ENCODE measurements at places on chromosomes 5 and 9.

GRCh38 chr9:128335161-128335560 lies 5.2 kb upstream of the SLC27A4 start:
- no peak for DNase-seq

DNA sequence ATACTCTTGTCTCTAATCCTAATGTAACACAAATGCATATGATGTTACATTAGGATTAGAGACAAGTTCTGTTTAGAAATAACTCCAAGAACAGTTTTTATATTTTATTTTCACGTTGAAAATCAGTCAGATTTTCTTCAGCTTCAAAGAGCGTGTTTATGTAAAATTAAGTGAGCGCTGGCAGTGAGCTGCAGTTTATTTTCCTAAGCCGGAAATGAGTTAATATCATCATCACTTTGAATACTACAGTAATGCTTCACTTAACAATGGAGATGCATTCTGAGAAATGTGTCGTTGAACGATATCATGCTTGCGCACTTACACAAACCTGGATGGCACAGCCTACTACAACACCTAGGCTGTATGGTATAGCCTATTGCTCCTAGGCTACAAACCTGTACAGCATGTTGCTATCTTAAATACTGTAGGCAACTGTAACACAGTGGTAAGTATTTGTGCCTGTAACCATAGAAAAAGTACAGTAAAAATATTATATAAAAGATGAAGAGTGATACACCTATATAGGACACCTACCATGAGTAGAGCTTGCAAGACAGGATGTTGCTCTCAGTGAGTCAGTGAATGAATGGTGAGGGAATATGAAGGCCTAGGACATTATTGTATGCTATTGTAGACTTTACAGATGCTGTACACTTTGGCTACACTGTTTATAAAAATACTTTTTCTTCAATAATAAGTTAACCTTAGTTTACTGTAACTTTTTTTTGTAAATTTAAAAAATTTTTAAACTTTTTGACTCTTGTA lies 65.9 kb upstream of the C5orf46 start:
- DNase-seq = no peak

- DNase-seq = no peak
Observed at GRCh38 chr9:88678431-88678830, 143.5 kb downstream of the NXNL2 start.

DNA sequence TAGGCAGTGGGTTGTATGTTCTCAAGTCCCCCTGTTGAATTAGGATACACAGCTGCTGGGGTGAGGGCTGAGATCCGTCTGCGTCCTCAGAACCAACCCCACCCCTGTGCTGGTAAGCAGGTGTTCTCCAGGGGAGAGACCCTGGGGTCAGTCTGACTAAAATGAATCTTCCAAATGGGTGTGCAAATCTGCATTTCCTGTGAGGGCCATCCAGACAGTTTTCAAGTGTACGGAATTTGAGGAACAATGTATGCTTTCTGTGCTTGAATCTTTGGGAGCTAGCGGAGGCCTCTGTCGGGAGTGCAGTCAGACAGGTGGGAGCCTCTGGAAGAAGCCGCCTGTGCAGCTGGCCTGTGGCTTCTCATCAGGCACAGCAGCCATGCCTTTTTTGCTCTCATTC lies 122.9 kb downstream of the MACROH2A1 start:
- no peak for DNase-seq

DNA sequence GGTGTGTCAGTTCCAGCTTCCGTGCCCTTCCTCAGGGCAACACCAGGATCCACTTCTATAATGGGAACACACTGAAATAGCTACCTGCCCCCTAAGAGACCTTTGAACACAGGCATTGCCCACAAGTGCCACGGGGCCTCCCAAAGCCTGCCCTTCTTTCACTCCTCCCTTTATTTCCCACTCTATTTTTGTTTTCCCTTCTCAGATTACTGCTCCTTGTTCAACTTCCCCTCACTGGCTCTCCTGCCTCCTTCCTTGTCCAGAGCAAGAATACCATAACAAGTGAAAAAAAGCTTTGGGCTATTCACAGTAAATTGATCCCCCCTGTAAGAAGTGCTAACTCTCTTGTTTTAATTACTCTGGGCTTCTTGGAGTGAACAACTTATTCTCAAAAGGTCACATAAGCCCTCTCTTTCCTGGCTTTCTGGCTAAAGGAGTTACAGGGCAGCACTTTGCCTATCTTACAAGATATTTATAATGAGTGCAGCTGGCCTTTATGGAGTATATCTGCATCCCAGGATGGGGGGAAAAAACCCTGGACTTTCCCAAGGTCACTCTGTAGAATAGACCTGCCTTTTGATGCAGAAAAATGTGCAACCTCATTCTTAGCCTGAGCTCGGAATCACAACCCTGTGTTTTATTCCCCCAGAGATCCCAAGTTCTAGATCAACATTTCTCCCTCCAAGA lies 11.3 kb downstream of the CTXN3 start:
- DNase-seq = no peak

DNA sequence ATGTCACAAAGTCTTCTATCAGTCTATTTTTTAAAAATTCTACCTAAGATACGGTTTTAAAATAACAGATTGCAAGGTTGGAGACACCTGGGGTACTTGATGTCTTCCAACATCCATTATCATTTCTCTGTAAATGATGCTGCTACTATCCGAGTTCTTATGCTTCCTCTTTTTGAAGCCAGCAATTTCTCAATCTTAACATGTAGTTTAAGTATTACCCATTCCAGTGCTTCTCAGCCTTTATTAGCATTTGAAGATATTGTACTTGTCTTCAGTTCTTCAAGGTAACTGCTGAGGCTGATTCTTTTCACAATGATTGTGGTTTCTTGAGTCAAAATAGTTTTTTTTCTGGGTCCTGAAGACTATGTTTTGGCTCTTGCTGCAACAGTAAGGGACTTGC lies 96.4 kb upstream of the SELENOP start:
- no peak for DNase-seq

DNA sequence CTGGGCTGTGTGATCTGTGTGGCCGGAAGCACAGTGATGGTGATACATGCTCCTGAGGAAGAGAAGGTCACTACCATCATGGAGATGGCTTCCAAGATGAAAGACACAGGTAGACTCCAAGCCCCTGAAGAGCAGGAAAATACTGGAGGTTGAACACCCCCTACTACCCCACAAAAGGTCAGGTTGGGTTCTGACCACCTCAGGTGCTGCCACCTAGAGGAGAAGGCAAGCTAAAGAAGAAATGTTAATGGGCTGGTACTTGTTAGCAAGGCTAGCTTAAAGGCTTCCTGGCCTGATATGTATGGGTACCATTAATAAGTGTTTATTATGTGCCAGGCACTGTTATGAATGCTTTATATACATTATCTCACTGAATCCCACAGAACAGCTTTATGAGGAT lies 11.7 kb downstream of the NIPAL4 start:
- no peak for DNase-seq

DNA sequence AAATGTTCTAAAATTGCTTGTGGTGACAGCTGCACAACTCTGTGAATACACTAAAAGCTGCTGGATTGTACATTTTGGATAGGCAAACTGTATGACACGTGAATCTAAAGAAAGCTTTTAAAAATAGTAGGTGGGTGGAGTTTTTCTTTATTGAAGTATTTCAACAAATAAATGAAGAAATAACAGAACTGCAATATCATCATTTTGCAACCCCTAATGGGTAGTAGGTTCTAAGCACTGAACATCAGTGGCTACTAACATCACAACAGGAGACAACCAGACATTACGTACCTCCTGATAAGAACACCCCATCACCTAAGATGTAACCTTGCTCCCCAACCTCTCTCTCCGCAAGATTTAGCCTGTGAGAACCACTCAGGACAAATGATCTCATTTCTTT lies 38.6 kb downstream of the EPB41L4B start:
- no peak for DNase-seq

DNA sequence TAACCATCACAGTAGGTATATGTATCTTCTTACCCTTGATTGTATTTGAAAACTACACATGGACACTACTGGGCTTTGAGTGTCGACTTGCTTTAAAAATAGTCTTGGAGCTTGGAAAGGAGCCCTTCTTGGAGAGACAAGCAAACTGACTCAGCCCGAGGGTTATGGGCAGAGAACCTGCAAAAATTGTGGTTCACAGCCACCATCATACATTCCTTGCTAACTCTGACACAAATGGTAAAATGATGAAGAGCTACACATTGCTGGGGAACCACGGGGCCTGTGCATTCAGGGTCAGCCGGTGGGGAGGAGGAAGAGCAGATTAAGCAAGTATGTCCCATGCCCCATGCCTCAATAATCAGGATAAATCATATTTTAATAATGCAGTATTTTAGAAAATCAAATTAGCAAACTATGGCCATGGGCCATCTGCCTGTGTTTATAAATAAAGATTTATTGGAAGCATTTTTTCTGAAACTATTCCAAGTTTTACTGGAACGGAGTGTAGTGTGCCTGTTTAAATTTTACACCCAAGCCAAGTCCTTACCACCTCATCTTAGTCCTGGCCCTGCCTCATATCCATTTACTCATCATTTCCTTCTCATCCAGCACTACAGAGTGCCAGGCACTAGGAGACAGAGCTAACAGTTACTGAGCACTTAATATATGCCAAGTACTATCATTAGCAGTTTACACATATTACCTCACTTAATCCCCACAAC lies 195.7 kb downstream of the PALM2AKAP2 start:
- no peak for DNase-seq

DNA sequence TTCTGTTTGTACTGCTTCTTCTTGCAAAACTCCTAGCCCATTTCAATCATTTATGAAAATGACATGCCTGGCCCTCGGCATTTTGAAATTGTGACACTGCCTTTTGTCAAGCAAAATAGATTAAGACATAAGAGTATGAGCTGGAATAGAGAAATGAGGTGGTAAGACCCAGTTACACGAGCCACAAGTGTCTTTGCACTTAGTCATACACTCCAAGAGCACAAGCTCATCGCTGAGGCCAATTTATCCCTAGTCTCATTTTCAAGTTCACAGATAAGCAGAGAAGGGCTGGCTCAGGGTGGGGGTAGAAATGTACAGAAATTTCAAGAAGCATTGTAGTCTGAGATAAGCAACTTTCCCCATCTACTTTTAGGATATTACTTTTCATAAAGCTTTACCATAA lies 40.6 kb upstream of the MAP1B start:
- no peak for DNase-seq

GRCh38 chr9:81384911-81385310 lies 304.4 kb downstream of the TLE1 start:
- DNase-seq = no peak

- DNase-seq = no peak
Observed at GRCh38 chr9:86599561-86599960, 245.4 kb upstream of the TUT7 start.

DNA sequence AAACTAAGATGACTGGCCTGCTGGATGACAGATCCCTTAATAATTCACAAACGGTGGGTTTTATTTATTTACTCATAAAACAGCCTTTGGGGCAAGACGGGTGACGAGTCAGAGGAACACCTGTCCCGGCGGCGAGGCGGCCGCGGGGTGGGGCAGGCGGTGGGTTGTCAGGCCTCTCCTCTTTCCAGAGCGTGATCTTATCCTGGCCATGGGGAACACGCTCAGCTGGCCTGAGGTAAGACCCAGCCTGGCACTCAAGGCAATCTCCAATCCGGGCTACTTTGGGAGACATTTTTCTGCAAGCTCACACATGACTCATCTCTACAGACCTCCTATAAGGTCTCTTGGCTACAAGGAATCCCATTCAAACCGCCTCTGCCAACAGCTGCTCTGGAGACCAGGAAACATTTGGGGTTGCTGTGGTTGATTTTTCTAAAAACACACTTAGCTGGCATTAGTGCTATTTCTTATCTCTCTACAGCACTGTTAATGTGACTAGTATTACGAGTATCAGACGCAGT lies 6.3 kb downstream of the RAPGEF1 start:
- DNase-seq = no peak

DNA sequence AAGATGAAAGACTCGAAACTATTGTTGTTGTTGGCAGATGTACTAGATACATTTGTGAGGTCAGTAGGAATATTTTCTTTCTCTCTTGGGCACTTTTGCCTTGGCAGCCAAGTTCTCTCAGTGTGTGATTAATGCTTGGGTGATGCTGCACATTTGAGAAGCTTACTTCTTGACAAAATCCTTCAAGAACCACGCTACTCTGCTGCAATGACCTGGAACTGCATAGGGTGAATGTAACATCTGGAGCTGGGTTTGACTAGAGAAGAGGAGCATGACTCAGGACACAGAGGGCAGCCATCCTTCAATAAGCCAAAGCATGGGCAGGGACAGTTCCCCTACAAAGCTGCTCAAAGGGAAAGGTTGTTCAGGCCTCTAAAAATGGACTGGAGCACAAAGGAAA lies 75.5 kb upstream of the PUM3 start:
- DNase-seq = no peak

GRCh38 chr9:3793971-3794383 lies 268.2 kb upstream of the RFX3 start:
- no peak for DNase-seq

DNA sequence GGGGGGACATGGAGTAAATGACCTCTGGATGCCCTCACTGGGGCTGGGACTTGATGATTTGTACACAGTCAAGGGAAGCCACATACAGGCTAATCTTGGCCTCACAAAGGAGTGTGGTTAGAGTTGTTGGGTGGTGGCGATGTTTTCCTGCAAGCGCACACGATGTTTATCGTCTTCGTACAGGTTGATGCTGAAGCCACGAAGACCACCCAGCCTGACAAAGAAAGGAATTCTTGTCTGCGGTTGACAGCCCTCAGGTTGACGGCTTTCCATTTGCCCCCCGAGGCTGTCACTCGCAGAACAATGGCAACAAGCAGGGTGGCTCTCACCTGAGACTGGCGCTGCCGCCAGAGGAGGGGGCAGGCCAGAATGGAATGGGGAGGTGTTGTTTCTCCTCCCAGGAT lies 14.1 kb upstream of the XPA start:
- no peak for DNase-seq

DNA sequence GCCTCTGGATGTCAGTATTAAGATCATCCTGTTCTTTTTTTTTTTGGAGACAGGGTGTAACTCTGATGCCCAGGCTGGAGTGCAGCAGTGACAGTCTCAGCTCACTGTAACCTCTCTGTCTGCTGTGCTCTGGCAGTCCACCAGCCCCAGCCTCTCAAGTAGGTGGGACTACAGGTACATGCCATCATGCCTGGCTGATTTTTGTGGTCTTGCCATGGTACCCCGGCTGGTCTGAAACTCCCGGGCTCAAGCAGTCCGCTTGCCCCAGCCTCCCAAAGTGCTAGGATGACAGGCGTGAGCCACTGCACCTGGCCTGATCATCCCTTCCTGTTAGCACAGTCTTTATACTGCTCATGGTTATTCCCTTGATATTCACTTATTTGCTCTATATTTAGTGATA lies 3.5 kb downstream of the KDM4C start:
- DNase-seq = no peak

DNA sequence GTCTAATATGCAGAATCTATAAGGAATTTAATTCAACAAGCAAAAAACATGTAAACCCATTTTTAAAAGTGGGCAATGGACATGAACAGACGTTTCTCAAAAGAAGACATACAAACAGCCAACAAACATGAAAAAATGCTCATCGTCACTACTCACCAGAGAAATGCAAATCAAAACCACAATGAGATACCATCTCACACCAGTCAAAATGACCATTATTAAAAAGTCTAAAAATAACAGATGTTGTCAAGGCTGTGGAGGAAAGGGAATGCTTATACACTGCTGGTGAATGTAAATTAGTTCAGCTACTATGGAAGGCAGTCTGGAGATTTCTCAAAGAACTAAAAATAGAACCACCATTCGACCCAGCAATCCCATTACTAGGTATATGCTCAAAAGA lies 3.1 kb upstream of the KLHL3 start:
- DNase-seq = no peak

Data from upper lobe of right lung (tissue), 1 donor.